ENCODE measurements at places on chromosomes 4 and X.
A peak's percentile ranks its signal among the peaks of the same experiment; 100 is the strongest.

DNA sequence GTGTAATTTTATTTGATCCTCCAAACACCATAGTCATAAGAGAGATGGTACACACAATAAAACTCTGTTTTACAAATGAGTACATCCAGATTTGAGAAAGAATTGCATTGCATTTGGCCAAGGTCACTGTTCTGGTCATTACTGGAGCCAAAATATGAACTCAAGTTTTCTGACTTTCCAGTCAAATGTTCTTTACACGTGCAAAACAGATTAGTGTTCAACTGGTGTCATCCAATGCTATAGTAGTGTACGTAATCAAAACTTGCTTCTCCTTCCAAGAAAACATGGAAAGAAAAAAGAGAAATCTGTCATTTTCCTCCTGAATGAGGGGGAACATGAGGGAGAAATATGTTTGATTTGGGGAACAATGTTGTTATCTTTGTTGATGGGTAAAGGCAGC is 291.9 kb downstream of the NAF1 start:
- DNase-seq: no peak

DNA sequence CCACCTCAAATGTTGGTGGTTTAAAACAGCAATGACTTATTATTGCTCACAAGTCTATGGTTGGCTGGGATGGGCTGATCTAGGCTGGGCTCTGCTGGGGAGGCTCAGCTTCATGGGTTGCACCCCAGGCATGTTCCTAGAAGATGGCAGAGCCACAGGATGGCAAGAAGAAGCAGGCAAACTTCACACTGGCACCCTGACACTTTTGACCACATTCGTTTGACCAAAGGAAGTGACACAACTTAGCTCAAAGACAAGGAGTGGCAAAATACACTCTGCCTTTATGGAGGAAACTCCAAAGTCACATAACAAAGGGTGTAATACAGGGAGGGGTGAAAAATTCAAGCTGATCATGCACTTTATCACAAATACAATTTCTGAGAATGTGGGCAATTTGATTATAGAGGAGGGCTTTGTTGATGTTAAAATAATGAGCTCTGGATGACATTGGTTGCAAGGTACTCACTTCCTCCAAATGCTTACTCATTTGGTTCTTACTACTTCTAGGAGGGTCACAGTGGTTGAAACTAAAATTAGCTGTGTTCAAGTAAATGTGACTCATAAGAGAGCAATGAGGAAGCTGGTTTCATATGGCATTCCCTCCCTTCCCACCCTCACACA is 249.2 kb upstream of the RPS6KA3 start:
- DNase-seq: peak; percentile 89

- DNase-seq: no peak
Observed at GRCh38 chr4:7687006-7687405, 252.3 kb upstream of the PSAPL1 start.

- DNase-seq: no peak
Observed at GRCh38 chrX:152177052-152177451, 38.7 kb upstream of the MAGEA10 start.

DNA sequence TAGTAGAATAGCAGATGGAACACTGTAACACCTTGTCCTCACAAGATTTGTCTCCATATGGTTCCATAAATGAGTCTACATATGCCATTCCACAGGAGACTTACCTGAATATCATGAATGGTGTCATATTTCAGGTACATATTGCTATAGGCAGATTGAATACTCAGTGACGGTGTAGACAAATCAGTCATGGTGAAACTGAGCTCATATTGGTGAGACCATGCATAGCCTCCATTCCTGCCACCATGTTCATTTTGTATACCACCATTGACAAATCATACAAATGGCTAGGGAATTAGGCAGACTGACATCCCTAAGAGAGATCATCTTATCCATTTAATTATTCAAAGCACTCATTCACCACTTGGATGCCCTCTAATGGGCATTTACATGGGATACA is 38.0 kb upstream of the SPP1 start:
- DNase-seq: no peak
